Urinary bladder (tissue), 4 donors: ENCODE measurements at places on chromosomes 2 and 18. TPM values are rescaled to one million over a fixed set of nuclear protein-coding genes. Genes with fewer than 3 reads are reported as not detected.

Gene BCL11A
- 10.9 TPM for total RNA-seq

Gene AQP12B
- not detected for total RNA-seq

GRCh38 chr2:200962811-200963123 lies 693 bp downstream of the ORC2 start:
- DNase-seq = no peak

DNA sequence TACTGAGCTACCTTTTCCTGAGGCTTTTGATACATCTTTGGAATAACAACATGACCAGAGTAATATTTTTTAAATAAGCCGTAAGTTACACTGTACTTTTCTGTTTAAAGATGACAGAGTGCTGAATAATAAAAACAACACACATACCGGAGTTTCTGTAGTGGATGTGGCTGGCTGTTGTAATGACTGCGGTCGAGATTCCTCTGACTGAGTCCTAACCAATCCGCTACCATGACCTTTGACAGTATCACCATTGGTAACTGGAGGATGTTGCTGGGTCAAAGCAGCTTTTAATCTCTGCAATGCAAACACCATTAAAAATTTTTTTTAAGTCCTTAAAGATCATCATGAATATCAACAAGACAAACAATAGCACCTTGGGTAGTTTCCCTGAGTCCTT lies 70.7 kb downstream of the ATF2 start:
- DNase-seq = no peak
